ENCODE measurements at places on chromosomes 1 and 21.

DNA sequence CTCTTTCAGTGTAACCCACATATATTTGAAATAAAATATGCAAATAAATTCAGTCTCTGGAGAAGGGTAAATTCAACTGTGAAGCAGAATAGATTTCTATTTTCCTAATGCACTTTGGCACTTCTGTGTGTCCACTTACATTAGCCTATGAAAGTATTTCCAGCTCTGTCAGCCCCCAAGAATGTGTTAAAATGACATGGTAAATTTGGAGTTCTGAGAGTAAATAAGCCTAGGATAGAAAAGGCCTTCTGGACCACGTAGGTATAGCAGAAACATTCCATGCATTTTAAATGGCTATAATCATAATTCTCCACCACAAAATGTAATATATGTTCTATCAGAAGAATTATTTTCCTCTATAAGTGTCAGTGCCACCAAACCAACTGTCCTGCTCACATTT, 276.2 kb downstream of the NEGR1 start:
- DNase-seq, result no peak

GRCh38 chr1:162861625-162862024, 650 bp upstream of the CCDC190 start:
- no peak for DNase-seq

- no peak for DNase-seq
Measured at GRCh38 chr1:997993-998744, 1.7 kb downstream of the HES4 start.

- DNase-seq, result peak; percentile 73
Measured at GRCh38 chr1:160777486-160778089, 18.4 kb upstream of the LY9 start.

GRCh38 chr1:17513131-17513530, 26.4 kb upstream of the ARHGEF10L start:
- no peak for DNase-seq

- DNase-seq, result no peak
Measured at GRCh38 chr1:86938855-86939254, 24.4 kb downstream of the HS2ST1 start.

DNA sequence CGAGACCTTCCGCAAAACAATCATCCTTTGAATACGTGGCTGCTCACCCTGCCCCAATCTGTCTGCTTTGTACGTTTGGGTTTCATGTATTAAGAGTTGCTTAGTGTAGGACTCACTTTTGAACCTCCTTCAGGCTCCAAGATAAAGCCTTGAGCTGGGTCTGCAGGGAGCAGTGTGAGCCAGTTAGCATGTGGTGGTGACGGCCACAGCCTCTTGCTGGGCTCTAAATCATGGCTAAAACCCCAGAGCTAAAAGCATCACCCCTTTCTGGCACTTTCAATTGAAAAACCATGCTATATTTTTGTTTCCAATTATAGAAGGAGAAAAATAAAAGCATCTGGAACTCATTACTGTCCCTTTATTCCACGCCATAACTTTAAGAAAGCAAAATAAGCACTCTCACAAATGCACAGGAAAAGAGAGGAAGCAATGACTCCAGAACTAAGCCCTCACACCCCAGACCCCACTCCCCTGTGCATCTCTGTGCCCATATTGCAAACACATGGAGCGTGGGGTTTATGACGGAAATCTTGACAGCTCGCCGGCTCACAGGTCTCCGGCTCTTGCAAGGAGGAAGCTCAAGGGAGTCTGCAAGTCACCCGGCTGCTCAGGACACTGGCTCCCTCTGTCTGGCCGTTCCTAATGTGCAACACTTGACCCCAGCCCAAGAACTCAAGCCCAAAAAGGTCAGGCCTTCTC, 135.5 kb downstream of the MIS18A start:
- no peak for DNase-seq

DNA sequence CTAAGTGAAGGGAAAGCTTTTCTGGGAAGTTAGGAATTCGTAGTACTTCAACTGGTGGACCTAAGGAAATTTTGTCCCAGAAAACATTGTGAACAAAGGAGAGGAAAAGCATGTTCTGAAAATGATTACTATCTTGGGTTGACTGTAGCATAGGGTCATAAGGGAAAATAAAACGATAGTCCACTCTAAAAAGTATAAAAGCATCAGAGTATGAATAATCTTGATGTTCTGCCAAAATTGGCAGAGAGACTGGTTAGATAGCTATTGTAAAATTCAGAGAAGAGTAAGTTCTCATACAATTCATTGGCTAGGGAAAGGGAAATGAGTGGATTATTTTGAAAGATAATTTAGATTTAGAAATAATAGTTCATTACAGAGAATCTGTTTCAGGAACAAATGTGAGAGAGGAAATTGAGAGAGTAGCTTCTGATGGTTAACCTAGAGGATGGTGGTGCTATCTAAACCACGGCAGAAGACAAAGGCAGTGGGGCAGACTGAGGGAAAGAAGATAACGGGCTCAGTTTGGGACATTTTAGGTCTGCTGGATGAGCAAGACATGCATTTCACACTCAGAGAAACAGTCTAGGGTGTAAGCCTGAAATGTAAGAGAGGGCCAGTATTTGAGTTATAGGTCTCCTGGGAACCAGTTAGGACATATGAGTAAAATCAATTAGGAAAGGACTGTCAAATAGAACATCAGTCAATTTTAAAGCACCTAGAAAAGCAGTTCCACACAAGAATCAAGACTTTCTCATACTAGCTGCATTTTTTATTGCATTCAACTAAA, 799.3 kb upstream of the CXADR start:
- no peak for DNase-seq

- DNase-seq, result no peak
Measured at GRCh38 chr1:111480674-111481073, 6.9 kb downstream of the C1orf162 start.

DNA sequence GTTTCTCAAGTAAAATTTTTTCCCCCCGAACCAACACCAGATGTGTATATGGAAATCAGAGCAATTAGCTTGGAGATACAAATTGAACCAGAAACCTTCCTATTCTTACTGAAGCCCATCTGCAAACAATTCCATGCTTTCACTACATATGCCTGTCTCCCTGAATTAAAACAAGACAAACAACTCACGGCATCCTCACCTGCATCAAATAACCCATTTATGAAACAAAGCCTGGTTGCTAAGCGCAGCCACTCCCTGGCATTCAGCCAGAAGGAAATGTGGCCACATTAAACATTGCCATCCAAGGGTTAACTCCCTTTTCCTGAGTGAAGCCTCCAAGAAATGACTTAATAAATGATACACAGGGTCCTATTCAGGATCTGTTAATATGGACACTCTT, 55.3 kb downstream of the APP start:
- no peak for DNase-seq

- no peak for DNase-seq
Measured at GRCh38 chr1:48048980-48049379, 51.8 kb upstream of the TRABD2B start.

DNA sequence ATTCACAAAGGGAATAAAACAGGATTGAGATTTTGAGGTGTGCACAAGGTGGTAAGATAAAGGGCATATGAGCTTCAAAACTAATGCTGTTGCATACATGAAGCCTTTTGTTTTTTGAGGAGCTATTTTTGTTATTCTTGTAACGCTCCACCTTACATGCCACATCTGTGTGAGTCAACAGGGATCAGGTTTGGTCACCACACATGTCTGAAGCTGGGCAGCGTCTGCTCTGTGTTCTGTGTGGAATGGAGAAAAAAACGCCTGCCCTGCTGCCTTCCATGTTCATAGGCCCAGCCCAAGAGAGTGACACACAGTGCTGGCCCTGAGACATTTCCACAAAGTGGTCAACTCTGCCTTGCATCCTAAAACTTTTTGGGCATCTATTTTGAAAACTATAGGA, 67.7 kb downstream of the MPZL1 start:
- DNase-seq, result no peak

DNA sequence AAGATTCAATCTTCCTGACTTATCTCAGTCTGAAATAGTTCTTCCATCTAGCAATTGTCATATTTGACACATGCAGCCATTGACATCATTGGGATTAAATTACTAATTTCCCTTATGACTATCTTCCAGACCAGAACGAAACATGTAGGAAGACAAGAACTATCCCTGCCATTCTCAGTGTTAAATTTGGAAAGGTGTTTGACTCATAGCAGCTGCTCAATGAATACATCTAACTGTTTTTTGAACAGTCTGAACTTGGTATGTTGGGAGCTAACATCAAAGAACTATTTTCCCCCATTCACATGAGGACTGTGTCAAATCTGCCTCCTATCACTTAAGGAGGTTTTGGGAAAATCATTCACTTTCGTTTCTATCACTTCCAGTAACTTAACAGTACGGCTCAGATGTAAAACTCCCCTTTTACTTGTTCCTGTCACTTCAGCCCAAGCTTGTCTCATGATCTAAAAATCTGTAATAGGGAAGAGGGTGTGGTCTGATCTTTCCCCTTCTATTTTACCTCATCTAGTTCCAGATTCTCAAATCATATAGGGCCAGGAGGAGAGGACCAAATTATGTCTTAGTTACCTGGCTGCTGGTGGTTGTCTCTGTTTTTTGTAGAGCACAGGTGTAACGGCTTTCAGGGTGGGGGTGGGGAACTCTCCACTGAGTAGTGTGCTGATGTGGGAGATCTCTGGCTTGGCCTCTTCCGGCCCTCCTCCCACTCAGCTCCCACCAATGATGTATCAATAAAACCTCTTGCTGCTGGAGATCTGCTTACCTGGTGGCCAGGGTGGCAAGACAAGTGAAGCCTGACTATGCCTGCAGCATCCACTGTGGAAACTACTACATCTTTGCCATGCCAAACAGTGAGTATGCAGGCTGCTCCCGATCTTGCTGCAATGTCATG, 26.2 kb upstream of the SLAMF1 start:
- no peak for DNase-seq

DNA sequence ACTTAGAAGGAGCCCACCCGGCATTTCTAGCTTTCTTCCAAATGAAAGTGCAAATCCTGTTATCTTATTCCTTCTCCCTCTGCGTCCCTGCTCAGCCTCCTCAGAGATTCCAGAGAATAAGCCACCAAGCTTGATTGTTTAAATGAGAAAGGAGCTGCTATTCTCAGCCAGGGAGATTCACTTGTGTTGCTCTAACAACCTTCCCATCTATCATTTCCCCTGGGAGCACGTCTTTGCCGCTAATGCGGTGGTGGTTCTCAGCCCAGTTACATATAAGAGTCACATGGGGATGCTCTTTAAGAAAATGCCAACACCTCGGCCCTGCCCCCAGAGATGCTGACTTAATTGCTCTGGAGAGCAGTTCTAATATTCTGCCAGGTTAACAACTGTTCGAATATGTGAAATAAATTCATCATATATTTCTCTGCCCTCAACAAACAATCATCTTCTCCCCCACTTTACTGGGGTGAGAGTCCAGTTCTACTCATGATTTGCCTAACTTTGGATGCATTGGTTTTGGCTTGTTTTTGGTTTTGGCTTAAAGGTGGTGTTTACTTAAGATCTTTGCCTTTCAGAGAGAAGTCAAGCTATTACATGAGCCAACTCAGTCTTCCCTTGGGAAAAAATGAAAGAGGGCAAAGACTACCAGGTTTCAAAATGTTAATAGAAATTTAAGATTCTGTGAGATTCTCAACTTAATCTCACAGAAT, 213.9 kb downstream of the SEC16B start:
- DNase-seq, result no peak

DNA sequence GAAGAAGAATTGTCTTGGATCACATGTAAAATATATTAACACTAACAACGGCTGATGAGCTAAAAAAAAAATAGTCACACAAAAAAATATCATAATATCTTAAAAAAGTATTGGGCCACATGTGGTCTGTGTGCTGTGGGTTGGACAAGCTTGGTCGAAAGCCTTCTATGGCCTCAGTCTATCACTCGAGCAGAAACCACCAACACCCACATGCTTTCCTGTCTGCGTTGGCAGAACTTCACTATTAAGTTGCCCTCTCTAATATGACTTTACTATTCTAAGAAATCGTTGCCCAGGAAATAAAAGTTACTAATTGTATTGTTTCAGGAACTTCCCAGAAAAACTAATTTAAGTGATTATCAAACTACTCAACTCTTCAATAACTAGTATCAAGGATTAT, 28.2 kb upstream of the ETS2 start:
- no peak for DNase-seq

GRCh38 chr1:211732293-211732980, 57.0 kb upstream of the NEK2 start:
- no peak for DNase-seq

GRCh38 chr1:21064057-21064456, 112.6 kb downstream of the EIF4G3 start:
- DNase-seq, result no peak

DNA sequence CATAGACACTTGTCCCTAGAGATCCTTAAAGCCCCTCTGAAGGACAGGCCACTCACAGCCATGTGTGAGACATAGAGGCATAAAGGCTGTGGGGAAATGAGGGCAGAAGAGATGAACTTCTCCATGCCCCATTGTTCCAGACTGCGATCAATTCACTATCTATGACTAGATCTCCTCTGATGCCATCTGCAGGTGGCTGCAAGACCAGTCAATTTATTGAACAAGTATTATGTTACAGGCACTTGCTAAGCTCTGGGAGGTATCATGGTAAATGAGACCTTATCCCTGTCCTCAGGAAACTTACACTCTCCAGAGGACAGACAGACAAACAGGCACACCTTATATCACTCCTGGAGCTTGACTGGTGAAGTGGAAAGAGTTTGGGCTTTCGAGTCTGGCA, 22.9 kb downstream of the UBIAD1 start:
- DNase-seq, result no peak

GRCh38 chr1:186055846-186056245, 319.2 kb downstream of the TPR start:
- no peak for DNase-seq

DNA sequence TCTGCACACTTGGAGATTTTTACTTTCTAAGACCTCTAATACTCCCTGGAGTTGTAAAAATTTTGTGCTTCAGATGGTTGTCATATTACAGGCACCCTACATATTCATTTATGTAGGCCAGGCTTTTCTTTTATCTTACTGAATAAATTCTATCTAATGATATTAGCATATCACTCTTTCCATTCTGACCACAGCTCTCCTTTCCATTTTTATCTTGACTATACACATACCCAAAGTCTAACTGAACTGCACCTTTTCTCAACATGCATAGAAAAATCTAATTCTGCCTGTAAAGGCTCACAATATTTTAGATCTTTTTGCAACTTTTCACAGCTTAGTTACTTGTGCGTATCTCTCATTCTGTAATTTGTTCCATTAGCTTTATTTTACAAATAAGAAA, 52.7 kb upstream of the TSHB start:
- no peak for DNase-seq

- DNase-seq, result no peak
Measured at GRCh38 chr1:109249654-109250401, 489 bp downstream of the CELSR2 start.

GRCh38 chr1:89100412-89100811, 25.5 kb downstream of the GBP2 start:
- DNase-seq, result no peak

Measured in stimulated activated effector memory CD8-positive, alpha-beta T cell treated with anti-CD3 and anti-CD28 coated beads, Interleukin-12 subunit alpha, Interleukin-12 subunit beta, amount 100 ng/mL, for 72 hours (primary cell).